ENCODE measurements at places on chromosomes 16 and 17. TPM values are rescaled to one million over a fixed set of nuclear protein-coding genes. Genes with fewer than 3 reads are reported as not detected.
A peak's percentile ranks its signal among the peaks of the same experiment; 100 is the strongest.

DNA sequence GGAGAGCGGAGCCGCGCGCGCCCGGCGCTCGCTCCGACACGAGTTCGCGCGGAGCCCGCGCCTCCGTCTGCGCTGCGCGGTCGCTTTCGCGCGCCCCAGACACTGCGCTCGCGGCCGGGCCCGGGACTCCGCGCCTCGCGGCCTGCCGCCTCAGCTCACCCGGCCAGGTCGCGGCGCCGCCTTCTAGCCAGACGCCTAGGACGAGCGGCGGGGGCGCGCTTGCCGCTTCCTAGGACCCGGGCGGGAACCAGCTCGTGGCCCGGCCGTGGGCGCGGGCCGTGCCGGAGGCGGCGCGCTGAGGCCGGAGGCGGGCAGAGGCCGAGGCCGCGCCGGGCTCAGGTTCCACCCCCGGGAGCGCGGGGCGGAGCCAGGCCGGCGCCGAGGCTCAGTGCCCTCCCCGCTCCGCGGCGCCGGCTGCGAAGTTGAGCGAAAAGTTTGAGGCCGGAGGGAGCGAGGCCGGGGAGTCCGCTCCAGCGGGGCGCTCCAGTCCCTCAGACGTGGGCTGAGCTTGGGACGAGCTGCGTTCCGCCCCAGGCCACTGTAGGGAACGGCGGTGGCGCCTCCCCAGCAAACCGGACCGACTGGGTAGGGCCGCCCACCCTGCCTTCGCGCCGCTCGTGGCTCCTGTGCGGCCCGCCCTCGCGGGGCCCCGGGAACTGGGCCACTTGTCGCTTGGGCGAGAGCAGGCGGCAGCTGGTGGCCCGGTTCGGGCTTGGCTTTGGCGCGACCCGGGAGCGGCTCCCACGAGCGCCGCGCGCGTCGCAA lies at the start of gene SPHK1:
Gene SPHK1, plus strand, starts transcription at position 388 of the 765 bp plus-strand sequence. CDS start 1,036 bp downstream, outside the sequence.
- no peaks in the 10 kb centered on the region for H3K36me3 ChIP-seq
- H3K4me1 ChIP-seq: no peaks in the 10 kb centered on the region
- H3K27me3 ChIP-seq: no peaks in the 10 kb centered on the region
- H3K4me3 ChIP-seq: peak within 1 kb of the TSS; percentile 58

DNA sequence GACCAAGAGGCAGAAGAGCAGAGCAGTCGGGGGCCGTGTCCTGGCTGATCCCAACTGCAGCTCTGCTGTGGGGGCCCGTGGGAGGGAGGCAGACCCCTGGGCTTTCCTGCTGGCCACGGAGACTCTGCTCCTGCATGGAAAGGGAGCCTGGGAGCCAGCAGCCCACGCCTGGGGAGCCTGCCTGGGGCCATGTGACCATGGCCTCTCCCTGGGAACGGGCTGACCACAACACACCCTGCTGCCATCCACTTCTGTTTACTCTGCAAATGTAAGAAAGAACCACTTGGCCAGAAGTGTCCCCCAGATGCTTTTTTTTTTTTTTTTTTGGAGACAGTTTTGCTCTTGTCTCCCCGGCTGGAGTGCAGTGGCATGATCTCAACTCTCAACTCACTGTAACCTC lies 2.0 kb upstream of the TEDC2 start:
- no peak for DNase-seq
- no peaks in the 10 kb centered on the region for H3K36me3 ChIP-seq
- H3K27me3 ChIP-seq: no peaks in the 10 kb centered on the region
- peaks cover 19% of the 10 kb centered on the region for H3K4me1 ChIP-seq

DNA sequence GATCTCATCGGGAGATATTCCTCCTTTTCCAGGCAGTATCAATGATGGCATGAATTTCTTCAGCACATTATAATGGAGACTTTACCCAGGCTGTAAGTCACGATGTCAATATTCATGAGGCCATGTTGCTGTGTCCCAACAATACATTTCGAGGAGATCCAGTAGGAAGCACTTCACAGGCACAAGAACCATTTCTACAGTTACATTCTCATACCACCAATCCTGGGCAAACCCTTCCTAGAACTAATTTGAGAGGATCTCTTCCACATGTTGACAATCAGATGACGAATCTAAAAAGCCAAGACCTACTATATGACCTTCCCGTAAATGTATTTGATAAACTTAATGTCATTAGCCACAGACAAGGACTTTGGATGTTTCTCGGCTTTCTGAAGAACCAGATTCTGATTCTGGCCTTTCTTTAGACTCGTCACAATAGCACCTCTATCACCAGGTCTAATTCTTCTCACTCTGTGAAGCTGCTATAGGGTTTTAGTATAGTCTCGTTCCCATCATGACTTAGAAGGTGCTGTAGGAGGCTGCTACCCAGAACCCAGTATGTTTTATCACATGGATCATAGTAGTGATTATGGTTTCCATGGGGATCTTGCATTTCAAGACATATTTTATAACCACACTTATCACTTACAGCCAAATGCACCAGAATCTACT lies 40.2 kb downstream of the C16orf87 start:
- peak overlapping the region; percentile 47 for H3K27ac ChIP-seq
- no peaks in the 10 kb centered on the region for H3K27me3 ChIP-seq
- no peaks in the 10 kb centered on the region for H3K4me1 ChIP-seq
- H3K36me3 ChIP-seq: no peaks in the 10 kb centered on the region
- H3K4me3 ChIP-seq: no peak overlapping the region

CTF1 gene
- total RNA-seq: 6.5 TPM

DNA sequence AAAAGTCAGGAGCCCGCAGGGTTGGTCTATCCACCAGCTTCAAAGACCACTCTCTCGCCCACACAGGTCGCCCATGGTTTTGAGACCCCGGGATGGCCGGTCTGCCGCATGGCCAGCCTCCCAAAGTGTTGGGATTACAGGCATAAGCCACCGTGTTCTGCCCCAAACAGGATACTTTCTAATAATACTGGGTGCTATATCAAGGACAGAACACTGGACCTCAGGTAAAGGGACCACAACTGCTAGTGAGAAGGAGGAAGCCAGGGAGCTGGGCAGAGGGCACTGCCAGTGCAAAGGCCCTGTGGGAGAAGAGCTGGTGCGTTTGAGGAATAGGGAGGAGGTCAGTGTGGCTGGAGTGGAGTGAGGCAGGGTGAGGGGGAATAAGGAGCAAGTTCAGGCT lies 34.1 kb downstream of the IL21R start:
- no peaks in the 10 kb centered on the region for H3K36me3 ChIP-seq
- no peaks in the 10 kb centered on the region for H3K27me3 ChIP-seq
- no peak overlapping the region for H3K4me3 ChIP-seq
- DNase-seq: no peak

- H3K4me1 ChIP-seq: peaks cover 7% of the 10 kb centered on the region
- H3K27ac ChIP-seq: no peak overlapping the region
- no peak for DNase-seq
- no peak overlapping the region for H3K4me3 ChIP-seq
- H3K36me3 ChIP-seq: peaks cover 48% of the 10 kb centered on the region
These were observed 15.5 kb downstream of the MMP15 start for GRCh38 chr16:58040945-58041627.

DNA sequence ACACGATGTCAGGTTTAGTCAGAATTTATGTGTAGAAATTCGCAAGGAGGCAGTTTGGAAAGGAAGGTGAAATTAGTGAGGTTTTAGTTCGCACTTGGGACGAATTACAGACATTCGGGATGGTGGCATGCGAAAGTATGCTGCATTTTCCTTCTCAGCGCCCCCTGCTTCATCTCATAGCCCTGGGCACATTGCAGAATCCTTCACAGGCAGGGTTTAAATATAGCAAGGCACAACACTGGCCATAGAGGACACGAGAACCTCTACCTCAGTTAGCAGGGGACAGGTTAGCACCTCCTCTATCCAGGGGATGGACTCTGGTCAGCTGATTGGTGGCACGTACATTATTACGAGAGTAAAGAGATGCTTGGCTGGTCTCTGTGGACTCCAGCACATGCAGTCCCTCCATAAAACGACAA lies 47.5 kb downstream of the MAP2K6 start:
- no peak overlapping the region for H3K27ac ChIP-seq
- no peak for DNase-seq
- H3K36me3 ChIP-seq: no peaks in the 10 kb centered on the region
- no peak overlapping the region for H3K4me3 ChIP-seq
